ENCODE measurements at places on chromosomes 12 and 14. TPM values are rescaled to one million over a fixed set of nuclear protein-coding genes. Genes with fewer than 3 reads are reported as not detected.

- no peak overlapping the region for H3K27ac ChIP-seq
- no peaks in the 10 kb centered on the region for H3K4me1 ChIP-seq
- H3K4me3 ChIP-seq: no peak overlapping the region
- no peaks in the 10 kb centered on the region for H3K36me3 ChIP-seq
- no peak for DNase-seq
These were observed 75.6 kb upstream of the BCL11B start for GRCh38 chr14:99347561-99347960.

GRCh38 chr12:88546226-88546625, 34.0 kb downstream of the KITLG start:
- H3K27me3 ChIP-seq: no peaks in the 10 kb centered on the region
- no peak overlapping the region for H3K4me3 ChIP-seq
- DNase-seq: no peak
- peaks cover 7% of the 10 kb centered on the region for H3K36me3 ChIP-seq
- H3K27ac ChIP-seq: no peak overlapping the region

DNA sequence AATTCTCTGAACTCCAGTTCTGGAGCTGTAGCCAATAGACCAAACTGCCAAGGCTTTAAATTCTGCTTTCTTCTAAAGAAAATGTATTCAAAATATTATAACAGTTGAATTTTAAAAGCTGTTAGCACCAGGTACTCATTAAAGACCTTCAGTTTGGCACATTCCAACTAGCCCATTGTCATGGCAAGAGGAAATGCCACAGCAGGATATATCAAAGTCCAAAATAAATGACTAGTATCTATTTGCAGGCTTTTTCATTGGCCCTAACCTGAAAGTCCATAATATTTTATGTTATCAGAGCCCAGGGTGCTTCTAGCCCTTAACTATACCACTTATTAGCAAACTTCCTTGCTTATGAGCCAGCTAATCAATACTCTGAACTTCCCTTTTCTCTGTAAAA, 3.1 kb upstream of the RIC8B start:
- H3K36me3 ChIP-seq: peaks cover 9% of the 10 kb centered on the region
- no peak for DNase-seq
- H3K27ac ChIP-seq: no peak overlapping the region
- peaks cover 16% of the 10 kb centered on the region for H3K4me1 ChIP-seq
- H3K27me3 ChIP-seq: peaks cover 19% of the 10 kb centered on the region

GRCh38 chr12:67788118-67788517, 139.6 kb downstream of the DYRK2 start:
- no peak overlapping the region for H3K4me3 ChIP-seq
- peaks cover 5% of the 10 kb centered on the region for H3K4me1 ChIP-seq
- H3K36me3 ChIP-seq: no peaks in the 10 kb centered on the region
- DNase-seq: no peak
- no peaks in the 10 kb centered on the region for H3K27me3 ChIP-seq
- no peak overlapping the region for H3K27ac ChIP-seq

DNA sequence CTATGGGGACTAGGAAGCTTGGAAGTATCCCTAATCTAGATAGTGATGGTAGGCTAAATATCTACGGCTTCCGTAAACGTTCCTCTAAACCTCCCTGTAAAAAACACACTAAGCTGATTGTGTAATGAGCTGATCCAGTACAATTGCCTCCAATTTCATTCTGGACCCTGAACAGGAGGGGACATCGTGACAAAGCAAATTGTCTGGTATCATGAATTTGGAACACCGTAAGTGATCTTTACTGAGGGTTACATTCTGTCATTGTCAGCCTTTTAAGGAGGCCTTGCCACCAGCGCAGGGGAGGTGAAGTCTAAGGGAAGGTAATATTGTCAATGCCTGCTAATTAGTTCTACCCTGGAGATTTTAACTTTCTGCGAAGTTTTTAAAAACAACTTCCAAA, 487 bp upstream of the MGST1 start:
- peaks cover 35% of the 10 kb centered on the region for H3K36me3 ChIP-seq
- peak overlapping the region; percentile 85 for H3K4me3 ChIP-seq
- peaks cover 29% of the 10 kb centered on the region for H3K4me1 ChIP-seq

Gene ADCY6
- 33.2 TPM for total RNA-seq

Gene RAD9B
- total RNA-seq: 1.0 TPM

Gene OAS2
- 0.71 TPM for total RNA-seq

Gene KLRK1
- total RNA-seq: 2.3 TPM

Gene TAS2R7
- not detected for total RNA-seq

Gene AGAP2
- not detected for total RNA-seq

Measured in MCF 10A (cell line).